ENCODE measurements at places on chromosomes 1 and 21. TPM values are rescaled to one million over a fixed set of nuclear protein-coding genes. Genes with fewer than 3 reads are reported as not detected.
A peak's percentile ranks its signal among the peaks of the same experiment; 100 is the strongest.

The SCAMP3 gene
- 44.7 TPM for total RNA-seq

The ORC1 gene
- 1.7 TPM for total RNA-seq

DNA sequence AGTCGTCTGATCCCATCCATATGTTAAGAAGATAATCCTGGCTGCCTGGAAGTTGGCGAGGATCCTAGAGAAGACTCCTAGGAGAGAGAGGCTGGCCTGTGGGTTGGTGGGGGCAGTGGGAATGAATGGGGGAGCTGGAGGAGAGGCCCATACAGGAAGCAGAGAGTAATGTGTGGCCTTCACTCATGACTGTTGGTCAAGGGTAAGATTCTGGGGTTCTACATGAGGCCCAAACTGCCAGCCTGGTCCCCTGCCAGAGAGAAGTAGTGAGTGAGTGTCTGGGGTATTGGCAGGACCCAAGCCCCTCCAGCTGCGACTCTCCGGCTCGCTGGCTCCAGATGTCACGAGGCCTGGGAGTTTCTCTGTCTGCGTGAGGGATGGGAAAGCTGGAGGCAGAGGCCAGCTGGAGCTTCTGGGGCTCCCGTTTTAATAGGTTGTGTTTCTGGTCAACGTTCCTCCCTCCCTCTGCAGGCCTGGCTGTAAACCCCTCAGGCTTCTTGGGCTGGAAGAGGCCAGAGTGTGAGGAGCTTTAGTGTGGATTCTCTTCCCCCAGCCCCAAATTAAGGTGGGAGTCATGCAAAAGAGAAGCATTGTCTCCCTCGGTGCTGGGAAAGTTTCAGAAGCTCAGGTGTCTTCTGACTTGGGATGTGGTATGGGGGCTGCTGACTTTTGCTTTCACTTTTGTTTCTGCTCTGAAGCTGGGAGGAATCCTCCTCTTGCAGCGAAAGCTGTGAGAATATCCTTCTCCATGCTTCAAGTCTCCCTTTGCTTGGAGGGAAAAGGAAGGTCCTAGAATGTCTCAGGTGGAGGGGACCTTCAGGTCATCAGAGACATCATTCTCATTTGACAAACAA, 2.6 kb downstream of the TMEM51 start:
- H3K27me3 ChIP-seq: no peaks in the 10 kb centered on the region
- peaks cover 55% of the 10 kb centered on the region for H3K4me1 ChIP-seq
- no peak for DNase-seq
- H3K4me3 ChIP-seq: no peak overlapping the region
- H3K36me3 ChIP-seq: no peaks in the 10 kb centered on the region

The KRTAP24-1 gene
- total RNA-seq: not detected

The CD55 gene
- total RNA-seq: 106 TPM

DNA sequence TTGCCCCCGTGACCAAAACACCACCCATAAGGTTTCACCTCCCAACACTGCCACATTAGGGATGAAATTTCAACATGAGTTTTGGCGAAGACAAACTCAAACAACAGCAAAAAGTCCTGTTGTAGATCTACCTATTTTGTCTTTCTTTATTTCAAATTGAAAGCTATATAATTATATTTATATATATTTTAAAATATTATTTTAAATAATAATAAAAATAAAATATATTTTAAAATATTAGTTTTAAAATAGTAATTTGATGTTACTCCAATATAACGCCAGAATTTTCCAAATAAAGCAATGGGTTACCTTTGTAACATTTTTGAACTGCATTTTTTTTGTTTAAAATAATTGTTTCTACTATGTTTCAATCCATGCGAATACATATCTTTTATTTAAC, 263.5 kb upstream of the USP25 start:
- H3K4me3 ChIP-seq: no peak overlapping the region
- DNase-seq: no peak
- no peak overlapping the region for H3K27ac ChIP-seq
- H3K27me3 ChIP-seq: no peaks in the 10 kb centered on the region
- no peaks in the 10 kb centered on the region for H3K36me3 ChIP-seq

GRCh38 chr1:23483321-23484252, at the start of gene ASAP3:
TSS of gene ASAP3 (minus strand) at chr1:23484179. CDS start at chr1:23484133, 46 bp downstream.
- DNase-seq: no peak
- no peaks in the 10 kb centered on the region for H3K36me3 ChIP-seq
- H3K4me1 ChIP-seq: peaks cover 33% of the 10 kb centered on the region
- H3K4me3 ChIP-seq: peak within 1 kb of the TSS; percentile 92
- H3K27ac ChIP-seq: peak within 1 kb of the TSS; percentile 93

DNA sequence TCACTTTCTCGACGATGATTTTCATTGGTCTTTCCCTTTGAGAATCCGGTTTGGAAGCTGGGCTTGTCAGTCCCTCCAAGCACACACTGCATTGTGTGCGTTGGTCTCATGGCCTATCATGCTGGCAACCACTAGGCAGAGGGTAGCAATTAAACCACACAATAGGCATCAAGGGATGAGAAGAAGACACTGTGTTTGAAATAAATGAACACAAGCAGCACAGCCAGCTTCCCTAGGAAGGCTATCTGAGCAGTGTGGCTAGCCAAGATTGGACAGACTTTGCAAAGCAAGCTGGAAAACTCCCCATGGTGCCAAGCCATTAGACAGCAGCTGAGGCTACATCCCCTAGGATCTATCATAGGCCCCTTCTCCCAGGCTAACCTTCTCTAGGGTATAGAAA, 288.7 kb downstream of the NUF2 start:
- no peak overlapping the region for H3K27ac ChIP-seq
- H3K36me3 ChIP-seq: no peaks in the 10 kb centered on the region
- no peaks in the 10 kb centered on the region for H3K27me3 ChIP-seq
- DNase-seq: no peak
- no peak overlapping the region for H3K4me3 ChIP-seq
- H3K4me1 ChIP-seq: no peaks in the 10 kb centered on the region

GRCh38 chr1:24970926-24971875, 41.1 kb upstream of the RUNX3 start:
- DNase-seq: no peak
- no peak overlapping the region for H3K27ac ChIP-seq
- H3K27me3 ChIP-seq: no peaks in the 10 kb centered on the region
- no peaks in the 10 kb centered on the region for H3K36me3 ChIP-seq
- H3K4me3 ChIP-seq: no peak overlapping the region

DNA sequence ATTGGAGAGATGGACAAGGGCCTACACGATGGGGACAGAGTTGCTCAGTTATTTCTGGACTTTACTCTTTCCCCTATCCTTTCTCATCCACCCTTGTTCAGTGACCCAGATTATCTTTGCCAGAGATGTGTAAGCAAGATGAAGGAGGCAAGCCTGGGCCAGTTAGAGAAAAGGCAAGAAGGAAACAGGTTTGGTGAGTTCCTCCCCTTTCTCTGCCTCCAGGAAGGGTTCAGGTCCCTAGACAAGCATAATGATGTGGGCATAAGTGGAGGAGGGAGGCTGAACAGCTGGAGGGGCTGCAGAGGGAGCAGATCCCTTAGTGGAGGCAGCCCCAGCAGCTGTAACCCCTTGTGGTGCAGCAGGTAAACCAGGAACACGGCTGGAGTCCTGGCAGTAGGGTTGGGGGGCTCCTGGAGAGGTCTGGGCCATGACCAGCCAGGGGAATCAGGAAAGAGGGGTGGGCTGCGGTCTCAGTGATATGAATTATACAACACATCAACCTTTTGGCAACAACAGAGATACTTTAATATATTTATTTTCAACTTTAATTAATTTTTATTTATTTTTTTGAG, 9.2 kb upstream of the CDC42 start:
- no peak overlapping the region for H3K4me3 ChIP-seq
- peak overlapping the region; percentile 60 for H3K27ac ChIP-seq
- no peak for DNase-seq
- H3K27me3 ChIP-seq: no peaks in the 10 kb centered on the region
- no peaks in the 10 kb centered on the region for H3K36me3 ChIP-seq

The FAM78B gene
- total RNA-seq: 4.4 TPM

The GNG4 gene
- total RNA-seq: 6.6 TPM

DNA sequence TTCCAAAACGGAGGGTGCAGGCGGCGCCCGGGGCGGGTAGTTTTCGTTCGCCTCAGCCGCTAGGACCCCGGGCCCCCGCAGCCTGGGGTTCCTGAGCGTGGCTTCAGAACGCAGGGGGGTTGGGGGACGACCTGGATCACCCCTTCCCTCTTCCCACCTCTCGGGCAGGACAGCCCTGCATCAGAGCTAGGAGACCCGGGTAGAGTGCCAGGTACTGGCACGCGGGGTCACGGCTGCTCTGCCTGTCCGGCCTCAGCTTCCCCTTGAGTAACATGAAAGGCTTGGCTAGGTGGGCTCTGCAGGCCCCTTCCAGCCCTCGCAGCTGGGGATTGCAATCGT, 484 bp downstream of the DFFB start:
- H3K27me3 ChIP-seq: no peaks in the 10 kb centered on the region
- H3K27ac ChIP-seq: peak overlapping the region; percentile 65
- H3K4me3 ChIP-seq: peak overlapping the region; percentile 61
- peaks cover 35% of the 10 kb centered on the region for H3K4me1 ChIP-seq
- no peak for DNase-seq

GRCh38 chr1:39816415-39817090, 27.9 kb upstream of the BMP8B start:
- H3K36me3 ChIP-seq: no peaks in the 10 kb centered on the region
- no peak overlapping the region for H3K27ac ChIP-seq
- H3K4me3 ChIP-seq: no peak overlapping the region
- no peak for DNase-seq
- H3K27me3 ChIP-seq: no peaks in the 10 kb centered on the region

The TRAF3IP3 gene
- 7.1 TPM for total RNA-seq

The PRR9 gene
- total RNA-seq: not detected

GRCh38 chr1:109799445-109799844, 35.7 kb upstream of the EPS8L3 start:
- H3K36me3 ChIP-seq: no peaks in the 10 kb centered on the region
- H3K4me3 ChIP-seq: no peak overlapping the region
- no peaks in the 10 kb centered on the region for H3K27me3 ChIP-seq
- no peak for DNase-seq
- H3K4me1 ChIP-seq: peaks cover 10% of the 10 kb centered on the region

DNA sequence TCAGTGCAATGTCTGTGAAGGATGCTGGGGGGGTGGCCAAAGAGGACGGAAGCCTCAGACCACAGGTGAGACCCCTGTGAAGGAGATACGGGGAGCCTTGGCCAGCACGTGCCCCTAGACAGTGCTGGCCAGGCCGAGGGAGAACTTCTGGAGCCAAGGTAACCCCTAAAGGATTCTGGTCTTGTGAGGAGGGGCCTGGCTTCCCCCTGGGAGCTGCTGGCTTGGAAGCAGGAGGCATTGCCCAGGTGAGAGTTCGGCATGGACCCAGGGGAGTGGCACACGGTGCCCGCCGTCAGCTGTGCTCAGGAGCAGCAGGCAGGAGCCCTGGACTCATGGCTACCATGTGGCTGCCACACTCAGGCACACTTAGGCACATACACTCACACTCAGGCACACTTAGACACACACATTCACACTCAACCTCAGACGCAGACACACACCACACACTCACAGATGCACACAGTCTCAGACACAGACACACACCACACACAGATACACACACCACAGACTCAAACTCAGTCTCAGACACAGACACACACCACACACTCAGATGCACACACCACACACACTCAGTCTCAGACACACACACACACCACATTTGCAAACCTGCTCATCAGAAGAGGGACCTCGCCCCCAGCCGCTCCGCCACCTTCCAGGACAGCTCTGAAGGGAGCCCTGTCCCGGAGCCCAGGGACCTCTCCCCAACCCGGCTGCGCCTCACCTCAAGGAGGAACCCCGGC, 1.1 kb upstream of the COL6A2 start:
- H3K4me3 ChIP-seq: peak overlapping the region; percentile 80
- DNase-seq: peak; percentile 87
- peak overlapping the region; percentile 98 for H3K27ac ChIP-seq

- H3K4me1 ChIP-seq: no peaks in the 10 kb centered on the region
- DNase-seq: no peak
- H3K4me3 ChIP-seq: no peak overlapping the region
- no peaks in the 10 kb centered on the region for H3K27me3 ChIP-seq
- no peaks in the 10 kb centered on the region for H3K36me3 ChIP-seq
These were observed 10.6 kb upstream of the RRP15 start for GRCh38 chr1:218274511-218274910.

The CR1 gene
- 2.5 TPM for total RNA-seq

DNA sequence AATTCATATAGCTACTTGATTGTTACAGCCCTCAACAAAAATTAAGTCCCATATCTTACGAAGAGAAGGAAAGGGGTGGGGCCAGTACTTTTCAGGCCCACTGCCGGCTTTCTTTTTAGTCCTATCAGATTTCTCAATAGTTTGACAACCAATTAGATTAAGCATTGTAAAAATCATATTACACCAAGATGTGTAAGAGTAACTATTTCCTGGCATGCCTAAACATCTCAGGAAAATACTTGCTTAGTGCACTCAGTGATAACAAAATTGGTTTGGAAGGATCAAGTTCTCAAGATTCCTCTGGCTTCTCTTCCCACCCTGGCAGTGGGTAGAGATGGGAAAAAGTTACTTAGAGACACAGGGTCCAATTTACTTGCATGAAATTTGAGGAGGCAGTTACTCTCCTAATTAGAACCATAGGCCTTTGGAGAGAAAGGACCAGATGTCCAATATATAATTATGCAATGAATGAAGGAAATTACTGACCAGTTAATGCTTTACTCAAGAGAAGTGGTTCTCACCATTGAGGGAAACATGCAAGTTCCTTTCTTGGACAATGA, 30.1 kb downstream of the STPG1 start:
- H3K4me1 ChIP-seq: peaks cover 46% of the 10 kb centered on the region
- DNase-seq: no peak
- peak overlapping the region; percentile 55 for H3K27ac ChIP-seq
- no peaks in the 10 kb centered on the region for H3K27me3 ChIP-seq

GRCh38 chr1:113353580-113353979, 36.7 kb upstream of the MAGI3 start:
- H3K36me3 ChIP-seq: no peaks in the 10 kb centered on the region
- H3K27ac ChIP-seq: no peak overlapping the region
- H3K27me3 ChIP-seq: no peaks in the 10 kb centered on the region
- H3K4me3 ChIP-seq: no peak overlapping the region
- no peak for DNase-seq

GRCh38 chr21:16377857-16378256, 648.1 kb downstream of the USP25 start:
- H3K36me3 ChIP-seq: no peaks in the 10 kb centered on the region
- H3K4me1 ChIP-seq: peaks cover 25% of the 10 kb centered on the region
- no peaks in the 10 kb centered on the region for H3K27me3 ChIP-seq
- H3K4me3 ChIP-seq: no peak overlapping the region
- no peak overlapping the region for H3K27ac ChIP-seq

The IL12RB2 gene
- total RNA-seq: 0.74 TPM

GRCh38 chr1:159015440-159015909, 5.8 kb downstream of the IFI16 start:
- H3K4me3 ChIP-seq: peak overlapping the region; percentile 18
- peaks cover 84% of the 10 kb centered on the region for H3K4me1 ChIP-seq
- peak overlapping the region; percentile 78 for H3K27ac ChIP-seq
- H3K36me3 ChIP-seq: peaks cover 53% of the 10 kb centered on the region
- no peak for DNase-seq

- DNase-seq: no peak
- H3K27ac ChIP-seq: no peak overlapping the region
These were observed 93.4 kb downstream of the PCBP3 start for GRCh38 chr21:45736690-45737484.

GRCh38 chr21:29638138-29638537, 301.7 kb downstream of the GRIK1 start:
- H3K4me1 ChIP-seq: no peaks in the 10 kb centered on the region
- H3K27me3 ChIP-seq: no peaks in the 10 kb centered on the region
- DNase-seq: no peak
- no peak overlapping the region for H3K4me3 ChIP-seq
- no peak overlapping the region for H3K27ac ChIP-seq

GRCh38 chr1:69441496-69441895, 126.2 kb upstream of the LRRC7 start:
- H3K36me3 ChIP-seq: no peaks in the 10 kb centered on the region
- H3K27ac ChIP-seq: no peak overlapping the region
- H3K4me1 ChIP-seq: no peaks in the 10 kb centered on the region
- no peak for DNase-seq
- H3K27me3 ChIP-seq: no peaks in the 10 kb centered on the region
- H3K4me3 ChIP-seq: no peak overlapping the region

The LCE1C gene
- total RNA-seq: not detected

The PLEKHN1 gene
- 15.2 TPM for total RNA-seq

Data from vagina (tissue), 2 donors.